ENCODE measurements at places on chromosomes 1 and 21. TPM values are rescaled to one million over a fixed set of nuclear protein-coding genes. Genes with fewer than 3 reads are reported as not detected.

- no peak for DNase-seq
- no peak overlapping the region for H3K4me3 ChIP-seq
- H3K4me1 ChIP-seq: no peaks in the 10 kb centered on the region
- H3K36me3 ChIP-seq: no peaks in the 10 kb centered on the region
Measured at GRCh38 chr1:246497331-246497915, 9.7 kb downstream of the SMYD3 start.

GRCh38 chr1:85372683-85373377 lies 92.1 kb downstream of the DDAH1 start:
- H3K27me3 ChIP-seq: no peaks in the 10 kb centered on the region
- no peak for DNase-seq
- H3K27ac ChIP-seq: peak overlapping the region; percentile 29
- H3K4me3 ChIP-seq: no peak overlapping the region
- H3K4me1 ChIP-seq: peaks cover 42% of the 10 kb centered on the region

Gene RIIAD1
- not detected for total RNA-seq

GRCh38 chr1:46516200-46516950 lies 26.7 kb downstream of the DMBX1 start:
- no peaks in the 10 kb centered on the region for H3K27me3 ChIP-seq
- H3K4me1 ChIP-seq: no peaks in the 10 kb centered on the region
- no peak overlapping the region for H3K4me3 ChIP-seq
- H3K36me3 ChIP-seq: no peaks in the 10 kb centered on the region
- H3K27ac ChIP-seq: no peak overlapping the region

Gene KDF1
- total RNA-seq: not detected

DNA sequence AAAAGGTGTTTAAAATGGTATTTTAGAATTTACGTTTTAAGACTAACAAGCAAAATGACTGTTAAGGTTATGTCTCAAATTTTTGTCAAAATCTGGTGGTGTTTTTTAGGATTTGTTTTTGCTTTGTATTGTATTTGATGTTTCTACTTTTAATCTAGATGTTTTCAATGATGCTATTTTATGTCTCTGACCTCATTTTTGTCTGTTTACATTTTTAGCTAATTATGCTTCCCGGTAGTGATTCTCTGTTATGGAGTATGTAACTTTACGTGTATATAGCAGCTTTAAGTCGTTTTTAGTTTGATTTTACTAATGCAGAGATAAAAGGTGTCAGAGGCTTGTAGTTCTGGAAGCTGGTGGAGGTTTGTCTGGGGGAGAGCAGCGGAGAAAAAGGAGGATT lies 71.8 kb downstream of the PRDM2 start:
- H3K27ac ChIP-seq: no peak overlapping the region
- no peak for DNase-seq
- no peaks in the 10 kb centered on the region for H3K36me3 ChIP-seq
- H3K27me3 ChIP-seq: no peaks in the 10 kb centered on the region
- H3K4me3 ChIP-seq: no peak overlapping the region

GRCh38 chr1:103525114-103525606 lies 339 bp upstream of the RNPC3 start:
- H3K4me3 ChIP-seq: peak overlapping the region; percentile 55
- DNase-seq: peak; percentile 78
- no peaks in the 10 kb centered on the region for H3K36me3 ChIP-seq
- peaks cover 40% of the 10 kb centered on the region for H3K4me1 ChIP-seq
- H3K27me3 ChIP-seq: no peaks in the 10 kb centered on the region

DNA sequence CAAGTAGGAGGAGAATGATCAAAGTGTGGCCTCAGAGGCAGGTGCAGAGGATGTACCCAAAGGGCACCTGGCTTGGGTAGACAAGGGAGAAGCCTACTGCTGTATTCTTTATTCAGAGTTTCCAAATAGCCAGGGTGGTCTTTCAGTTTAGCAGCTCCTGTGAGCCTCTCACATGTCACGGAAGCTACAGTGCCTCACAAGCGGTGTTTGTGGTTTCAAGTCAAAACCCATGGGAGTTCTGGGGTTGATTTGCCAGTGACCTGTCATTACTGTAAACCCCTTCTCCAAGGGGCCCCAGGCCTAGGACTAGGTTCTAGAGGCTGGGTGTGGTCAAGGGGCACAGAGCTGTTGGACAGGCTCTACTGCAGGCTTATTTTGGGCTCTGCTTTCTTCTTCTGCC lies 10.2 kb upstream of the IL10 start:
- H3K4me1 ChIP-seq: no peaks in the 10 kb centered on the region
- H3K27ac ChIP-seq: no peak overlapping the region
- H3K36me3 ChIP-seq: no peaks in the 10 kb centered on the region
- no peak overlapping the region for H3K4me3 ChIP-seq

Gene AMIGO1
- 20.9 TPM for total RNA-seq
